ENCODE measurements at places on chromosomes 2 and 18.

DNA sequence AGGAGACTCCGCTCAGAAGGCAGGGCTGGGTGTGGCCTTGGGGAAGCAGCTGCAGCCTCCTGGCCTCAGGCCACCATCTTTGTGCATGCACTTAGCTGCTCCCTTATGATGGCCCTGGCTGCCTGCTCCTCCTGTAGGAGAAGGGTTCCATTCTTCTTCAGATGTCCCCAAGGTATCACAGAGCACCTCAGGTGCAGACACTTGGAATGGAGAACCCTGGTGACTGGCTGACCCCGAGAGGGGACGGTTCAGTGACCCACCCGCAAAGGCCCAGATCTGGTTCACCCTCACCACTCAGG lies 9.6 kb downstream of the GPAT2 start:
- no peak for DNase-seq

- DNase-seq: no peak
These were observed 76.4 kb downstream of the AGAP1 start for GRCh38 chr2:235570256-235570655.

DNA sequence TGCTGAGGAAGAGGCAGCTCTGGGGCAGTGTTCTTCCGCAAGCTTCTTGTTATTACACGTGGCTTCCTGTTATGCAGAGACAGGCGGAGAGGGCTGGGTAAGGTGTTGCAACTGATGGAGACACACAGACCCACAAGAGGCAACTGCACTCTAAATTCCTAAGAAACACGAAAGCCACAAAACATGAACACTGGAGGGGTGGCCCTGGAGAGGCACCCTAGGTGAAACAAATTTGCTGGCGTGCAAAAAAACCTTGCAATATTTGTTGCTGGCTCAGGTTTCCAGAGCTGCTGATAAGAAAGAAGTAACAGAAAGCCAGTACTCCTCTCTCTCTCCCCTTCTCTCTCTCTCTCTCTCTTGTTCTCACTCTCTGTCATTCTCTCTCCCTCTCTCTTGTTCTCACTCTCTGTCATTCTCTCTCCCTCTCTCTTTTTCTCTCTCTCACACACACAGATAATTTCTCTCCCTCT lies 31.8 kb downstream of the ARHGAP25 start:
- DNase-seq: no peak

DNA sequence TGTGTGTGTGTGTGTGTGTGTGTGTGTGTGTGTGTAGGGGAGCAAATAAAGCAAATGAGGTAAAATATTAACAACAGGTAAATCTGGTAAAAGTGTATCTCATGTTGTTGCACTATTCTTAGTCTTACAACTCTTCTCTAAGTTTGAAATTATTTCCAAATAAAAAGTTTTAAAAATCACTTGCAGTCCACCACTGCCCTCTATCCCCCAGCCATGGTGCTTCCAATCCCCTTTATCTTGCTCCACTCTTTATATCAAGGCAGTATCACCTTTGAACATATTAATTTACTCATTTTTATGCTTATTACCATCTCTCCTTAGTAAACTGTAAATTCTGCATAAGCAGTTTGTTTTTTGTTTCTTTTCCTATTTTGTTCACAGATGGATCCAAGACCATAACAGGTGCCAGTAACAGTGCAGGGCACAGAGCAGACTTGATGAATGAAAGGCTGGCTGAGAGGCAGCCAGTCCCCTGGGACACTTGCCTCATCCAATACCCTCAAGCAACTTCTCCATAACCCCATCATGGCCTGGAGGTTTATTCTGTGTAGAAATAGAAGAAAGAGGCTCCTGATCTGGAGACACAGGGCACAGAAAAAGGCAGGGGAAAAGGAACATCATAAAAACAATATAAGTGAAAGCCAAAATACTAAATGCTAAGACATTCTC lies 67.6 kb downstream of the LDAH start:
- no peak for DNase-seq

GRCh38 chr2:193331676-193332075 lies 1136.9 kb upstream of the TMEFF2 start:
- DNase-seq: no peak

All from hematopoietic multipotent progenitor cell treated with erythropoietin and hydrocortisone succinate and interleukin-3 and kit ligand, for 15 days (in vitro differentiated cells).